ENCODE measurements at places on chromosomes 7 and 10. TPM values are rescaled to one million over a fixed set of nuclear protein-coding genes. Genes with fewer than 3 reads are reported as not detected.

DNA sequence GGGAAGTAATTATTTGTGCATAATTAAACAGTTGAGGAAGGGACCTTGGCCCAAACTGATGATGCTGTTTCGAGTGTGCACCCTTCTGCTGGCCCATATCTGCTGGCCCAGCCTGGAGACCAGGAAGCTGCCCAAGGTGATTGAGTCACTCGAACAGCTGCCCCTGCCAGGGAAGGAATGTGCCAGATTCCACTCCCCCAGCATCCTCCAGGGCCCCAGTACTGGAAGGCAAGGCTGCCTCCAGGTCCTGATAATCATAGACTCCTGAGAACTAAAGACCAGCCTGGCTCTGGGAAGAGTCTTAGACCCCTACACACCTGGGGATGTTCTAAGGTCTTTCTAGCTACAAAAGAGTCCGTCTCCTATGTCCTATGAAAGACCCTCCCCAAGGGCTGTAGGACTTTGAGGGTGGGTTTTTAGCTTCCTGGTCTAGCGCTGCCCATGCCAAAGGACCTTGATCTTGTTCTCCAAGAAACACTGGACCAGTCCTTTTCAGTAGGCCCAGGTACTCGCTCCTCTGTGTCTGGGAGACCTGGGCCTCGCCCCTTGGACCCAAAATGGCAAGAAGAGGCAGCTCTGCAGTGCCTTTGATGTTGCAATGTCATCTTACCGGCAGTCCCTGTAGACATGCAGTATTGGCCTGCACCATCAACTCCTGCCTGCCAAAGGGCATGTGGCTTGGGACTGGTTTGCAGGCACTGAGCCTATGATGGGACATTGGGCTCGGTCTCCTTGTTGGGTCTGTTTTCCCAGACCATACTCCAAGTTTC lies 103.2 kb upstream of the GPR26 start:
- DNase-seq, result peak; percentile 25

Gene KLLN
- total RNA-seq, result 0.69 TPM

DNA sequence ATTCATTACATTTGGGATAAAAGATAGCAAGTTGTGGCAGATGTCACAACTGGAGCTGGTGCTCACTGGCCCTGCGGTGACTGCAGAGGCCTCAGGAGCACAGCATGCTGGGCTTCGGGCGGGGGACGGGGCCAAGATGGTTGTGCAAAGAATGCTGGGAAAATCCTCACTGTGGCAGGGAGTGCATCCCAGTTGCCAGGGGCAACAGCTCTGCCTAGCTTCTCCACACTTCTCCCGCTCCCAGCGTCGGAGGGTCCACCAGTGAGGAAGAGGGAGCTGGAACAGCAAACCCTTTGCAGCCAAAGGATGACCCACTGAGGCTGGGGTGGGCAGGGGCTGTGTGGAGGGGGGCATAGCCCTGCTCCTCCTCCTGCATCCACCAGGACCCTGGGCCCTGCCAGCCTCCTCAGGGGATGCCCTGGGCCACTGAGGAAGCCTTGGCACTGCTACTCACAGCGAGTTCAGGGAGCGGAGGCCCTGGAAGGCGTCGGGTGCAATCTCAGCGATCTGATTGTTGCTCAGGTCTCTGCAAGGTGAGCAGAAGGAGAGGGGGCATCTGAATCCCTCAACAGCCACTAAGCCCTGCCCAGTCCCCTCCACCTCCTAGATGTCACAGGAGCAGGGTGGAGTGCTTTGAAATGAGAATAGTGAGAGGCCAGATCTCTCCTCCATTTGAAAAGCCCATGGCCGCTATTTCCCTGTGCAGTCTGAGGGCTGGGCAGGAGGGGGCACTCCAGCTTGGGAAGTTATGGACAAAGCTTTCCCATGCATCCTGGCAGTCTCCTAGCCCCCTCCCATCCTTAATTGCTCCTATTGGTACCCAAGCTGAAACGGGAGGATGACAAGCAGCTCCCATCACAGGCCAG lies 126.5 kb downstream of the SLIT1 start:
- DNase-seq, result no peak

- DNase-seq, result peak; percentile 70
Observed at GRCh38 chr7:51606601-51607154, 290.1 kb upstream of the COBL start.

Gene PAPSS2
- 69.1 TPM for total RNA-seq

- DNase-seq, result peak; percentile 36
Observed at GRCh38 chr10:83691791-83692596, 447.3 kb upstream of the GHITM start.

- no peak for DNase-seq
Observed at GRCh38 chr10:48705401-48705938, 20.8 kb downstream of the WDFY4 start.

Gene LRRC61
- not detected for total RNA-seq

Gene GAD2
- not detected for total RNA-seq

GRCh38 chr7:31814187-31814586 lies 127.2 kb downstream of the PPP1R17 start:
- DNase-seq, result peak; percentile 18

Gene TEX36
- total RNA-seq, result 0.10 TPM

Gene POLR2J
- total RNA-seq, result 81.8 TPM

- peak; percentile 81 for DNase-seq
Observed at GRCh38 chr10:119655566-119656001, 4.4 kb downstream of the BAG3 start.

DNA sequence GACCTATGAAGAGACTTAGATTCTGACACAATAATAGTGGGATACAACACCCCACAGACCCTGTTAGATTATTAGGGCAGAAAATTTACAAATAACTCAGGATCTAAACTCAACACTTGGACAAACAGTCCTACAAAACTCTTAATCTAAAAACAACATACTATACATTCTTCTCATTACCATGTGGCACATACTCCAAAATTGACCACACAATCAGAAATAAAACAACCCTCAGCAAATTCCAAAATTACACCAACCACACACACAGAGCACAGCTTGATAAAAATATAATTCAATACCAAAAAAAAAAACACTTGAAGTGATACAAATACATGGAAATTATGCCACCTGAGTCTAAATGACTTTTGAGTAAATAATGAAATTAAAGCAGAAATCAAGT lies 7.8 kb downstream of the ZNF680 start:
- DNase-seq, result no peak

Gene MINDY4
- total RNA-seq, result 3.3 TPM

DNA sequence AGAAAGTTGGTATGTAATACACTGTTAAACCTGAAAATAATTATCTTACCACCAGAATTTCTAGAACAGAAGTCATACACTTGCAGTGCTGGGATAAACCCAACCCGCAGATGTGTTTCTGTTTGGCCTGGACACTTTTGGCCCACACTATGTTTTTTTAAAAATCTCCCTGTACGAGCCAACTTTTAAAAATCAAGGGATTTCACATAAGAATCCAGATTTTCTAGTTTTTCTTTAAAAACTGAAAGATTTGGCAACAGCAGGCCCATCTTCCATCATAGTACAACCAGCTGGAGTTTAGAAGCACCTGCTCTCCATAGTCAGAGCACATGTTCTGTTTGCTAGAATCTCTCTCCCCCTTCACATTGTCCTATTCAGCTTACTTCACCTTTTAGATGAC lies 74.0 kb downstream of the TLL2 start:
- no peak for DNase-seq

- DNase-seq, result peak; percentile 76
Observed at GRCh38 chr7:138226001-138226476, 149.8 kb downstream of the AKR1D1 start.

- DNase-seq, result peak; percentile 87
Observed at GRCh38 chr7:93150200-93150835, 2.1 kb upstream of the SAMD9L start.

Gene CYP26C1
- not detected for total RNA-seq

Gene ZNF804B
- not detected for total RNA-seq

GRCh38 chr10:48983648-48984351 lies 44.2 kb upstream of the LRRC18 start:
- no peak for DNase-seq

DNA sequence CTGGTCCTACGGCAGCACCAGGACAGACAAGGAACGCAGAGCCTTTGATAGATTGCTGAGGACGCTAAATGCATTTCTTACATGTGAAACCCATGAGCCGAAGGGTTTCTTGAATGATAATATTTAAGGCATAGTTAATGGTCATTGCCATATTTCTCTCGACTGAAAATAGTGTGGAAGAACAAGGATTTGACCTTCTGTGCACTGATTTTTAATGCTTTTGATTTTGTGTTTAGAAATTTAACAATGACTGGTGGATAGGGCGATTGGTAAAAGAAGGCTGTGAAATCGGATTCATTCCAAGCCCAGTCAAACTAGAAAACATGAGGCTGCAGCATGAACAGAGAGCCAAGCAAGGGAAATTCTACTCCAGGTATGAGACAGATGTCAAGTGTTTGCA lies 150.8 kb downstream of the NSUN6 start:
- no peak for DNase-seq

DNA sequence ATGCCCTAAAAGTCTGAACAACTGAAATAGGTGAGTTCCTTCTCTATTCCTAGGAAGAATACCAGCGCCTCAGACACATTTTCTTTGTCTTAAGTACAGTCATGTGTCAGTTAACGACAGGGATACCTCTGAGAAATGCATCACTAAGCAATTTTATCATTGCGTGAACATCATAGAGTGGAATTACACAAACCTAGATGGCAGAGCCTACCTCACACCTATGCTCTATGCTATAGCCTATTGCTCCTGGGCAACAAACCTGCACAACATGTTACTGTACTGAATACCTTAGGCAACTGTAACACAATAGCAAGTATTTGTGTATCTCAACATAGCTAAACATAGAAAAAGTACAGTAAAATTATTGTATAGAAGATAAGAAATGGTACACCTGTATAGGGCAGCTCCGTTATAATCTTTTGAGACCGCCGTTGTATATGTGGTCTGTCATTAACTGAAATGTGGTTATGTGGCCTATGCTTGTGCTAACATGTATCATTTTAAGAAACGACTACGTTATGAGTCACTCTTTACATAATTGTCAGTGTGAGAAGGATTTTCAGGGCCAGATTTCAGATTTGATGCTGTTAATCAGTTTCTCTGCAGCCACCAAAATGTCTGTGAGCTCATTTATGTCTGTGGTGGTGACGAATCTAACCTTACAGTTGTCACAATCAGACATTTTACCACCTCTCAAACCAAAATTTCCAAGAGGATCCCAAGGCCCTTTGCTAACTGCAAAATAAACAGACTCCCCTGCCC lies 66.1 kb upstream of the STK17A start:
- DNase-seq, result peak; percentile 63

DNA sequence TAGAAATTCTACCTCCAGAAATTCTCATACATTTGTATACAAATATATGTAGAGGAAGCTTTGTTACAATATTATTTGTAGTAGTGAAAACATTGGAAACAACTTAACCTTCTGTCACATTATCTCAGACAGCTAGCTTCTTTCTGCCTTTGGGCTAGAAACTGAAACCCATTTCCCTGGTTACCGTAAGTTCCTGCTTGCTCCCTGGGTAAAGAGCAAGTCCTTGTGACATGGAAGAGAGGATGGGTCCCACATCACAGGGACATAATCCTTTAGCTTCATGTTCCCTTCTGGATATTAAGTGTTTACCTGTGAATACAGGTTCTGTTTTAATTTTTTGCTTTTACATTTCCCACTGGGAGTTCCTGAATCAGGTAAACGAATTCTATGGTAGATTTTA lies 41.8 kb downstream of the KLHDC10 start:
- DNase-seq, result no peak

GRCh38 chr10:97406064-97406463 lies 4.9 kb upstream of the RRP12 start:
- no peak for DNase-seq

DNA sequence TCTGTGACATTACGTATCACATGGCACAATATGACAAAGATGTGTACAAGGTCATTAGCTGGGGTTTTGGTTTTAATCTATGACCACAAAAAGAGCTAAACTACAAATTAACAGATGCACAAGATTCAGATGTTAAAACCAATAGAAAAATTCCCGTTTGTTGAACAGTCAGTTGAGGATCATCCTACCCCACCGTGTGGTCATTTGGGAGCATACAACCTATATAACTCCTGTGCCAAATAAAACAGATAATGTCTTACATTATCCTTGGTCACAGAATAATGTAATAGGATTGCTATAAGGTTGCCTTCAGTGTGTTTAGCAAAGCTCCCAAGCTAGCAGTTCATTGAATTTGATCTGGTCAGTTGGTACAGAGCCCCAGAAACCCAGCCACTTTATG lies 28.2 kb downstream of the ASNS start:
- peak; percentile 17 for DNase-seq

DNA sequence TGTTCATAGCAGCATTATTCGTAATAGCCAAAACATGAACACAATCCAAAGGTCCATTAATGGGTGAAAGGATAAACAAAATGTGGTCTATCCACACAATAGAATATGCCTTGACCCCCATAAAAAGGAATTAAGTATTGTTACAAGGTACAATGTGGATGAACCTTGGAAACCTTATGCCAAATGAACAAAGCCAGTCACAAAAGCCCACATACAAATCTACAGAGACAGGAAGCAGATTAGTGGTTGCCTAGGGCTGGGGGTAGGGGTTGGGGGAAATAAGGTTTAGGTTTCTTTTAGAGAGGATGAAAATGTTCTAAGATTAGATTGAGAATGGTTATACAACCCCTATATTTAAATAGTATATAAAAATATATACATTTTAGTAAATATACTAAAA lies 34.8 kb downstream of the PIP4K2A start:
- no peak for DNase-seq

- no peak for DNase-seq
Observed at GRCh38 chr7:2628130-2628482, 3.7 kb upstream of the TTYH3 start.

DNA sequence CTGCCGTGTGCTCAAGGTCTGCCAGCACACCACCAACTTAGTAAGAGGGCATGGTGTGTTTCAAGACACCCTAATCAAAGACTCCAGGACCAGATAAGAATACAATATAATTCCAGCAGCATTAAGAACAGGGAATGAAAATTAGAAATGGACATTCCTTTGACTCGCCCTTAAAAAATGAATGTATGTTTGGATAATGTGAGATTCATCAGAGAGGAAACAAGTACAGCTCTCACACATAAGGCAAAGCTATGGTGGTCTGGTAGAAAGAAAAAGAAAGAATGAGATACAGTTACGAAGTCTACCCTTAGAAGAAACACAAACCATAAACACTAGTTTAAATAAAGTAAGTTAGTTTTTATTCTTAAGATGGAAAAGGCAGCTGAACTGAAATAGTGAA lies 174.8 kb upstream of the ANK3 start:
- no peak for DNase-seq

DNA sequence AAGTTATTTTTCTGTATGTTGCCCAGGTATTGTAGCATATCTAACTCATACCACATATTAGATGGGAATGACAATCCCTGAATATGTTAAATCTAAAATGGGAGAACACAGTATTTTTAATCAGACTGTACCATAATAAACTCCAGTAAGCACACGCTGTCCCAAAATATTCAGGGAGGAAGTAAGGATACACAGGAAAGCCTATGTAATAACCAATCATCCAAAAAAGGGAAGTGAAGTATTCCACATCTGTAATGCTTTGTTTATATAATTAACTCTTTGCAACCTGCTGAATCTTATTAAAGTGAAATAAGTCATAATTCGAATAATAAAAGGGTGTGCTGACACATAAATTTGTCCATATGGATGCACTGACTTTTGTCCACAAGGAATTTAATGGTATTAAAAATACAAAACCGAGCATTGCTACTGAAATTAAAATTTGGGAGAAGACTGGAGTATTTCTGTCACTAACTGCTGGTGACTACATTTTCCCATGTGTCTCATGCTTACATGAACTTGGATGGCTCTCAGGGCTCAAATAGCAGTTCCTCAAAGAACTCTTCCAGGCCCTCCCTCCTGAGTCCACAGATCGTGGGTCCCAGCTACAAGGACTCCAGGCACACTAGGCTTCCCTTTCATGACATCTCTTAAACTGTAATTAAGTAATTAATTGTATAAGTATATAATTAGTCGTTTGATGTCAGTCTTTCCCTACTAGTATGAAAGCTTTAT lies 120.6 kb downstream of the NEBL start:
- DNase-seq, result no peak

Gene ABCB4
- 4.6 TPM for total RNA-seq

Gene CALML3
- not detected for total RNA-seq
